CD4-positive, alpha-beta T cell treated with Interleukin-17A for 4 hours (primary cell): ENCODE measurements at places on chromosomes 2 and 18.

GRCh38 chr2:158969715-158970240, 1.3 kb downstream of the TANC1 start:
- no peak for DNase-seq

GRCh38 chr2:129812071-129812470, 167.4 kb upstream of the RAB6C start:
- DNase-seq: no peak

DNA sequence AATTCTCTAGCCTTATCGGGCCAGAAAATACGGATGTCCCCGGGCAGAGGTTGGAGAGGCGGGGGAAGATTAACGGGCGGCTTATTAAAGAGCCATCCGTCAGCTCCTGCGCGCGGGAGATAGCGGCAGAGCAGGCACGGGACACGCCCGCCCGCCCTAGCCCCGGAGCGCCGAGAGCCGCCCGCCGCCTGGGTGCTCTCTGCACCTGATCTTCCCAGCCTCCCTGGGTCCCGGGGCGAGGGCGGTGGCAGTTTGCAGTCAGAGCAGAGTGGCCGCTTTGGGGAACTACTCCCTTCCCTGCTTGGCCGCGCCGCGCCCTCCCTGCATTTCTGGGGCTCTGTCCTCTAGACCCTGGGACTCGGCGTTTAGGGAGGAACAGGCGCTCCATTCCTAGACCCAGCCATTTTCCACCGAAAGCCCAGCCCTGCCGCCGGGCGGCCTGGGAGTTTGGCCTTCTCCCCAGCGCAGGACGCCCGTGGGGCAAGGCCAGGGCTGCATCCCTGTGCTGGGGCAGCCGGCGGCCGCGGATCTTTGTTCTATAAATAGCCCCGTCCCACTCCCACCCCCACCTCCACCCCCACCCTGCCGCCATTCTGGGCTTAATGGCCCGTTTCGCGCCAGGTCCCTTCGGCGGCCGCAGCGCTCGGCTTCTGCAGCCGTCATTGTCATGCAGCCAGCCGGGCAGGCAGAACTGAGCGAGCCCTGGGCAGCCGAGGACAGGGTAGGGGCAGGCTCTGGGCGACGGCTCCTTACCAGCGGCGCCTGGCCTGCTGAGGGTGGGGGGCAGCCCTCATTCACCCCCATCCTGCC, 6.6 kb downstream of the GAD1 start:
- no peak for DNase-seq

DNA sequence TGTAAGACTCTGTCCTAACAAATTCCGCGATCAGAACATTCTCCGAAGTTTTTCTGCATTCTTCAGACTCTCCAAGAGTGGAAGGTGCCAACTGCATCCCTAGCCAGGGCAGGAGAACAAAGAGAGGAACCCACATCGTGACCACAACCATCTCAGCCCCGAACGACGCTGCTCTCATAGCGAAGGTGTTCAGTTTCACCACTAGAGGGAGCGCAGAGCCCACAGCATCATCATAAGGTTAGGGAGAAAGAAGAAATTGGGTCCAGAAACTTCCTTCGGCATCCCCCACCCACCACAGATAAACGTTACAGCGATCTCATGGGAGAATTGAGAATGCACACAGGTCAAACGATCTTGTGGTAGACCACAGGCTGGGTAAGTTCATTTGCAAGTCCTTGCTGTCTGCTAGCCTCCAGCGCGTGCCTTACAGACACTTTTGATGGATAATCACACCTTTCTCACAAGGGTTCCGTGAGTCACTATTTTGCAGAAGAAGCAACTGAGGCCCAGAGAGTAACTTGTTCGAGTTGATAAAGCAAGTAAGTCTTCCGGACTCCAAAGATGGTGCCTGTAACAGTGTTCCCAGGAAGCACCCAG, 53.7 kb upstream of the ARL4C start:
- peak; percentile 64 for DNase-seq

GRCh38 chr2:120820263-120820952, 84.7 kb downstream of the GLI2 start:
- no peak for DNase-seq

DNA sequence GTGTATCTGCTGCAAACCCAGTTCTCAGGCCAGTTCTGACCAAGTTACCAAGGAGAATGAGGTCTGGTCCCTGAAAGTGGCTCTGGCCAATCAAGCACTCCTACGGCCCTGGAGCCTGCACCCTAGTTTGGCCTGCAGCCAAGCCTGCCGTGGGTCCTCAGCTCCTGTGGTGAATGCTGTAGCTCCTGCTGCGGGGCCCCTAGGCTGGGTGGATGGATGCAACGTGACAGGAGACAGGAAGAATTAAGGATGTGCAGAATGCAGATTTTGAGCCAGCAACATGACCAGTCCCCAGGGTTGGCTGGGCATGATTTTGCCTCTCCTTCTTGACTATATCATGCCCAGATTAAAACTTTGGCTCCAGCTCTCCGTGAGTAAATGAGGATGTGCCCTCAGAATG, 97.2 kb downstream of the SMAD7 start:
- no peak for DNase-seq

DNA sequence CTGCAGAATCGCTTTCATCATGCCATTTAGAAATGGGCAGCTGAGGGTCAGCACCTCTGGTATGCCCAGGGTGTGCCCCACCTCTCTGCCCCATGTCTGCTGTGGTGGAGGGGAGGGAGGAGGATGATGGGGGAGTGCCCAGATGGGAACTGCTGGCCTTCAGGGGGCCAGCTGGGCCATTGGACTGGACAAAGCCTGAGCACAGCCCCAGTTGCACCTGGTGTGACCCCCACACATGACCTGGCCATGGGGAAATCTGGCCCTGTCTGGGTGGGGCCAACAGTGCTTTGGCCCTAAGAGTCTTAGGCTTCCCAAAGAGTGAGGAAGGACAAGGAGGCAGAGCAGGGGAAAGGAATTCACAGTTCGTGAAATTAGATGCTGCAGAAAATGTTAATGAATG, 44.1 kb downstream of the CTIF start:
- DNase-seq: no peak

DNA sequence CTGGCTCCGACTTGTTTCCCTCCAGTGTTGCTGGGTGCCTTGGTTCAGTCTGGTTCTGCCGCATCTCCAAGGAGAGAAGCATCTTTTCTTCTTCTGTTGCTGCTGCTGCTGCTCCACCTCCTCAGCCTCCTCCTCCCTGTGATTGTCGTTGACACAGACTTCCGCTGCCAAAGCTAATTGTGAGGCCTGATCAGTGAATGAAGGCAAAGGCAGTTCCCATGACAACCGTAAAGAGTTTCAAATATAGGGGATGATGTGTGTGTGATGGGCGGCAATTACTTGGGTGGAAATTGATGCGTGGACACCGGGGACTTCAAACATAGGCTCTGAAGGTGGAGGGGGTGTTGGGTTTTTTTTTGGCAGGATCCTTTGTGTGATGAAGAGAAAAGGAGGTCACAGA, 13.7 kb downstream of the TET3 start:
- peak; percentile 52 for DNase-seq

GRCh38 chr2:158893026-158893425, 75.4 kb upstream of the TANC1 start:
- no peak for DNase-seq

DNA sequence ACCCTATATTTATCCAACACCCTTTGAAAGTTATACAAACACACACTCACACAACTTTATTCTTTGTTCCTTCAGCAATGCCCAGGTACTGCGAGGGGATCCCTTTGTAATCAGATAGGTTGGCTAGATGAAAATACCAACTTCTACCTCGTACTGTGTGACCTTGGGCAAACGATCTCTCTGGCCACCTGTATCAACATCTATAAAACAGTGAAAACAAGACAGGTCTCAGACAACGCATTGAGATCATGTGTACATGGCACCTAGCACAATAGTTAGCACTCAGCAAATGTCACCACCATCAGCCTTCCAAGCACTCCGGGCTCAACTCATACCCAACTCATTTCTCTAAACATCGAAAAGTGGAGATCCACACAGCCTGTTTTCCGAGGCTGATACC, 118.4 kb upstream of the PPP1CB start:
- no peak for DNase-seq

DNA sequence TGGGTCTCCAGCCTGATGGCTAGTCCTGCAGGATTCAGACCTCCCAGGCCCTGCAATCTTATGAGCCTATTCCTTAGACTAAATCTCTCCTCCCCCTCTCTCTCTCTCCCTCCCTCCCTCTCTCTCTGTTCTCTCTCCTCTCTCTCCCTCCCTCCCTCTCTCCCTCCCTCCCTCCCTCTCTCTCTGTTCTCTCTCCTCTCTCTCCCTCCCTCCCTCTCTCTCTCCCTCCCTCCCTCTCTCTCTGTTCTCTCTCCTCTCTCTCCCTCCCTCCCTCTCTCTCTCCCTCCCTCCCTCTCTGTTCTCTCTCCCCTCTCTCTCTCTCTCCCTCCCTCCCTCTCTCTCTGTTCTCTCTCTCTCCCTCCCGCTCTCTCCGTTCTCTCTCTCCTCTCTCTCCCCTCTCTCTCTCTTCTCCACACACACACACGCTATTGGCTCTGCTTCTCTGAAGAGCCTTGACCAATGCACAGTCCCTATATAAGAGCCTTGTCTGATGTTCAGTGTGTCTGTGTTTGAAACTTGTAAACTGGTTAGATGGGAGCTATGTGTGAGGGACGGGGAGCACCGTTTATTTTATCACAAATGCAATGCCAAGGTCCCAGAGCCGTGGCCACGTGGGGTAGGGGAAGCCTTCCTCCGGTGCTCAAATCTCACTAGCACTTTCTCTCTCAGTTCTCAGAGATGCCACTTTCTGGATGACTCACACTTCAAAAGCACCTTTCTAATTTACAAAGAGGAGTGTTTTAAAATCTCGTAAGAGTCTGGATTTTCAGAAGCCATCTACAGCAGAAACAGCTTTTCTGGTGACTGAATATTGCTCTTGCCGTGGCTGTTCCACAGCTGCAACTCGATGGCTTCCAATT, 9.4 kb upstream of the PRLH start:
- peak; percentile 37 for DNase-seq

- DNase-seq: no peak
Observed at GRCh38 chr2:172488556-172488955, 61.2 kb downstream of the ITGA6 start.

DNA sequence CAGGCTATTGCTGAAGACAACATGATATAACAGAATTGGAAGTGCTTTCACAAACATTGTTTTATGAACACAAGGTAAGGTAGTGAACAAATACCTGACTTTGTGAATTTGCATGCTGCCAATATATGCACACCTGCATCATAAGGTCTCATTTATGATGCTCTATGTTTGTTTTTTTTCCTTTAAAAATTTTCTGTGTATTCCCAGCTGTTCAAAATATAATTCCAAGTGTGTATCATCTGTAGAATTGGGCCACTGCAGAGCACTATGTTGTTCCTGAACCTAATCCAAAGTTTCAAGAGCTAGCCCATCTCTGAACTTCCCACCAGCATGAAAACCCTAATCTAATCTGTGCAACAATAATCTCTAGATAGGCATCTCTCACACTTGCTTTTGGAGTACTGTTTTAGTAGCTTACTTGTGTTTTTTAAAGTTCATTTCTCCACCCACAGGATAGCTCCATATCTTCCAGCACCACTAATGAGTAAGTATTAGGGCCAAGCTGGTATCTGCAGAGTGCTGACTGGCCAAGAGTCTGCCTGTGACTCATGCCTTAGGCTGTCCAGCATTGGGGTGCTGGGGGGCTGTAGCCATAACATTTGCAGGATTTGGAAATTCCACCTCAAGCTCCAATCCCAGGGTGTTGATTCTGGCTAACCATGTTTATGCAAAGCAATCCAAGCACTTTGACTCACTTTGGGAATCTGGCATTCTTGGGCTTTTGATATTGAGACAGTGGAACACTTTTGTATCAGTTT, 208.2 kb upstream of the REV1 start:
- DNase-seq: no peak

GRCh38 chr2:70580352-70580751, 26.7 kb upstream of the TGFA start:
- DNase-seq: no peak

- DNase-seq: no peak
Observed at GRCh38 chr2:175999283-175999819, 2.7 kb downstream of the LNPK start.

GRCh38 chr2:240295256-240296103, 140.0 kb upstream of the GPC1 start:
- no peak for DNase-seq

GRCh38 chr2:230269715-230270114, 44.2 kb downstream of the SP140 start:
- no peak for DNase-seq

GRCh38 chr2:213932-214693, 49.7 kb downstream of the SH3YL1 start:
- DNase-seq: no peak

DNA sequence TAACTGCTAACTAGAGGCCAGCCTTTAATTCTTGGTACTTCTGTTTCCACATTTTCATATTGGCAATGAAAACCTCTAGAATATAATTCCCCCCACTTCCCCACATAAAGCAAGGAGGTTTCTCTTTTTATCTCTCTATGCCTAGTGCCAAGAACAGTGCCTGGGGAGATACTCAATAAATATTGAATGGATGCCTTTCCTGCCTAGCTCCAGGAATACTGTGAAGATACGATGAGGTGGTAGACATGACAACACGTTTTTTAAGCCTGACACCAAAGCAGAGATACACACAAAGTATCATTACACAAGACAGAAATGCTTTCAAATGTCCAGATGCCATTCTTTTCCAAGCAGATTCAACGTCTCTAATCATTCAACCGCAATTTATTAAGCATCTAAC, 535.5 kb downstream of the XIRP2 start:
- DNase-seq: no peak

DNA sequence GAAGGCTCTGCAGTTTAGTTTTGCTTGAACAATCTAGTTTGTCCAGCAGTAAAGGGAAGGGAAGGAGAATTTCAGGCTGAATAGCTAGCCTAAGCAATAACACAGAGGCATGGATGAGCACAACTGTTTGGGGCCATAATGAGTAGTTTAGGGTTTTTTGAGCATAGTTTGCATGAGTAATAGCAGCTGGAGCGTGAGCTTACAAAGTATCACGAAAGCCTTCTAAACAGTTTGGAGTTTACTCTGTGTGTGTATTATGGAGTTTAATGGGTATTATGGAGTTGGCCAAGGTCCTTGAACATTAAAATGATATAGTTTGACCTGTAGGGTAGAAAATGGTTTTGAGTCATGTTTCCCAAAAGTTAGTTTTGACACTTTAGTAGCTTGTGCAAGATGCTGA, 782.3 kb downstream of the ERBB4 start:
- no peak for DNase-seq

GRCh38 chr2:96832408-96832753, 11.4 kb downstream of the ANKRD23 start:
- no peak for DNase-seq

GRCh38 chr2:239369631-239370161, 31.1 kb downstream of the HDAC4 start:
- peak; percentile 79 for DNase-seq

GRCh38 chr2:70960833-70961647, 17.4 kb upstream of the ANKRD53 start:
- DNase-seq: no peak

DNA sequence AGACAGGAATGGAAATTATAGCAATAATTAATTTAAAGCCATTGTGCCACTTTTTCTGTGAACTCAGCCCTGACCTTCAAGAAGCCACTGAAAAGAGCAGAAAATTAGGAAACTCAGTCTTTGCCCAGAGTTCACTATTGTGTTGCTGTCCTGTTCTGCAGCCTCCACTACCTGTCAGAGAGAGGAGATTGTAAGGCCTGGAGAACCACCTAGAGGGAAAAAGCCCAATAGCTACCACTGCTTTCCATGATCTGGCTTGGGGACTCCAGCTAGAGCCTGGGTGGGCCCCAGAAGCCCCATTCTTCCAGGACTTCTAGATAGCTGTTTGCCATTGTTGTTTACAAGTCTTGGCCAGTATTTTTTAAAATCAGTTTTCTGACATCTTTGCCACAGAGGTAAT, 176.1 kb upstream of the KLF7 start:
- no peak for DNase-seq
